Epithelial cell of prostate (primary cell): ENCODE measurements at places on chromosomes 5 and 9.

DNA sequence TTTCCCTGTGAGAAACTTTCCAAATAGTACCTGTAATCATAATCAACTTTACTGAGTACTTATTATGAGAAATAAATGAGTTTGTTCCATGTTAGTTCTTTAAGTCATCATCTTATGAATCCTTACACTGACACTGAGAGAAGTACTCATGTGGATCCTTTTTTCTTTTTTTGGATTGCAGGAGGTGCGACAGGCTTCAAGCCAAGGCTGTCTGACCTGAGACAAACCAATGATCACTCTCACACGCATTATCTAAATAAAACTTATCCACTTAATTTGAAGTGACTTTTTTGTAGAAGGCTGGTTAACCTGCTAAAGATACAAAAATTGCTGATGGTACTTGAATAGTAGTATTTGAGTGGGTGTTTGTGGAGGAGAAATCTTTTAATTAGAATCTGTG is 39.5 kb downstream of the JAKMIP2 start:
- DNase-seq = no peak

GRCh38 chr5:96159043-96159442 is 197.4 kb upstream of the ELL2 start:
- no peak for DNase-seq

DNA sequence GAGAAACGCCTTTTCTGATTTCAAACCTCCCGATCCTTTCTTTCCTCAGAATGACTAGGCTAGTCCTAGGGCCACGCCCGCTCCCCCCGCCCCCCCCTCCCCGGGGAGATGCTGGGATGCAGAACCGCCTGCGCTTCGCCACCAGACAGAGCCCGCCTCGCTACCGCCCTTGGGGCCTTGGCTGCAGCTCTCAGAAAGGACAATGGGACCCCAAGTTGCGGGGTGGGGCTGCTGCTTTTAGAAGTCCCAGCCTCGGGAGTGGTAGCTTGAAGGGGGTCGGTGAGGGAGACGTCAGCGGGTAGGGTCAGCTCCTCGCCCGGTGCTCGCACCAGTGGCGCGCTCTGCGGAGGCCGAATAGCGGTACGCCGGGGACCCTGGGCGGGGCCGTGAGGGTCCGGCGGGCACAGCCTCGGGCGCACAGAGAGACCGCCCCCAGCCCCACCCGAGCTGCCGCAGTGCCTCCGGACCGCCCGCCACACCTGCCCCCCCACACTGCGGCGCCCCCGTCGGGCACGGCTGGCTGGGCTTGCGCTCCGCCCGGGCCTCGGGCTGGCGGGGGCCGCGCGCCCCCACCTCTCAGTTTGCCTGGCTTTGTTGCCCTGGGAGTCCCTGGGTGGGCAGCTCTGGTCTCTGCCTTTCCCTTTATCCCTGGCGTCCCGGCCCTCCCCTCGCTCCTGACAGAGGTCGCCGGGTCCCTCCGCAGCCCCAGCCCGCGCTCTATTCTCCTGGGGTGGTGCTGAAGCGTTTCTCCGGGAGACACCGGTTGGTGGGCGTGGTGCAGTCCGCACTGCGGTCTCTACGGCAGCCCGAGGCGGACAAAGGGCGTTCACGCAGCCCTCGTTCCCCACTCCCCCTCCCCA is 1.2 kb downstream of the MAP1B start:
- no peak for DNase-seq

DNA sequence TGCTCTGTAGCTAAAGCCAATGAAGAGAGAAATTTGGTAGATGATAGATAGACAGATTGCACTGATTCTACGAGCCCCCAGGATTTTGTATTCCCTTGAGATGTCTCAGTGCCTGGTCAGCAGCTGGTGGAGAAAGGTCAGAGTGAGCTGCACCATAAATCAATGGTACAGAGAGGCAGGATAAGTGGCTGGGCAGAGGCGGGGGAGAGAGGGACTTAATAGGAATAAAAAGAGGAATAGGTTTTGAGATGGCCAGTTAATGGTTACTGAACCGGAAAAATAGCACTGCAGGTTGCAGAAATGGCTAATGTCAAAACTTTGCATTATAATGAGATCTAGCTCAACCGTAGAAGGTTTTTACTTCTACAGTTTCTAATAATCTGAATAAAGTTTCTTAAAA is 47.9 kb upstream of the SLC12A2 start:
- DNase-seq = no peak

- no peak for DNase-seq
These were observed at the start of gene TRIM14 for GRCh38 chr9:98118640-98119601. Gene TRIM14 (minus strand): TSS chr9:98119222. CDS start chr9:98119188, 34 bp downstream.

DNA sequence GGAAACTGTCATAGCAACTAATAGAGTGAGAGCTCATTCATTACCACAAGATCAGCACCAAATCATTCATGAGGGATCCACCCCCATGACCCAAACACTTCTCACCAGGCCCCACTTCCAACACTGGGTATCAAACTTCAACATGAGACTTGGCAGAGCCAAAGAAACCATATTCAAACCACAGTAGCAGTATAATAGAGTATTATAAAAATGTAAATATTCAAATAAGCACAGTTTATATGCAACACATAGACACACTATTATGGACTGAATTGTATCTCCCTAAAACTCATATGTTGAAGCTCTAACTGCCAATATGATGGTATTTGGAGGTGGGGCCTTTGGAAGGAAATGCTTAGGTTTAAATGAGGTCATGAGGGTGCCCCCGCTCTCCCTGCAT is 240.5 kb downstream of the CWC27 start:
- no peak for DNase-seq

DNA sequence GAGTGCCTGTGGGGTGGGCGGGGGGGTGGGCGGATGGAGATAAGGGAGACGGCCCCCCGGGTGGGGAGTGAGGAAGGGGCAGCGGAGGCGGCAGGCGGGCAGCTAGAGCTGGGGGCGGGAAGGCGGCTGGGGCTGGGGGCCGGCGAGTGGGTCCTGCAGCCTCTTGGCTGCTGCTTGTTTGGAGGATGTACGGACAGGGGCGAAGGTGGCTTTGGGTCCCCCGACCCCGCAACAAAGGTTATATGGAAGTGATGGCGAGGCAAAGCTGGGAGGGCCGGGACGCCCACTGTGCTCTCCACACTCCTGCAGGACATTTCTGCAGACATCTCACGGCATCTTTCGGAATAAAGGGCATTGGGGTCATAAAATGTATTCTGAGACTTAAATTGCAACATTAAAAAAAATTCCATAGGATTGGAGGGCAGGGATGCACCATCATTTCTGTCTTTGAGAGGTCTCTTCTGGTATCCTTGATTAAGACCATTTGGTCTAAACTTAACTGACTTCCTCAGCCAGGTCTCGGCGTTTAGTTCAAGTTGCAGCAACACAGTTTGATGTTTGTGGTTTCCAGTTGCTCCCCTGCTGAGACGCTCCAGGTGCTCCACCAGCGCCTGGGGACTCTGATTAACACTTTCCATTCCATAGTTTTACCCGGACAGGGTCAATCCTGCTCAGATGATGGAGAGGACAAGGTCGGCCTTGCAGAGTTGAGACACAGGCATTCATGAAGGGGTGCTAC is 101.6 kb upstream of the SSBP2 start:
- DNase-seq = no peak

DNA sequence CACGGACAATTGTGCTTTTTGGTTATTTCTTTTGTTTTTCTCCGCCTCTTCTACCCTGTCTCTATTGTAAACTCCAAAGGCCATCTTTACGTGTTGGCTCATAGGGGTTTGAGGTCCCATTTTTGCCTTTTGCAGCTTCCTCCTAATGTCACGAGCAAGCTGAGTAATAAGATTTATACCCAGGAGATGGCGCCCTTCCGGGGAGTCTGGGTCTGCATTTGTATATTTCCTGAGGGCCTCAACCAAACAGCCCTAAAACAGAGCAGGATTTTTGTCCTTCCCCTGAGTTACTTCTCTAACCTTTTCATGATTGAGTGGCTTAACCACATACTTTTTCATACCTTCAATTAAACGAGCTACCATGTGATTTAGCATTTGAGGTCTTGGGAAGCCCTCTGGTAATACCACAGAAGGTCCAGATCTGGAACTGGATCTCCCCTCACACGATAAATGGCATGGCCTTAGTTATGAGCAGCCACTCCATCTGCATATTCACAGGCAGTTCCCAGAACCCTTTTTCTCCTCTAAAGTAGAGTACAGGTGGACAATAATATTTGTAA is 11.2 kb upstream of the CFAP95 start:
- no peak for DNase-seq

DNA sequence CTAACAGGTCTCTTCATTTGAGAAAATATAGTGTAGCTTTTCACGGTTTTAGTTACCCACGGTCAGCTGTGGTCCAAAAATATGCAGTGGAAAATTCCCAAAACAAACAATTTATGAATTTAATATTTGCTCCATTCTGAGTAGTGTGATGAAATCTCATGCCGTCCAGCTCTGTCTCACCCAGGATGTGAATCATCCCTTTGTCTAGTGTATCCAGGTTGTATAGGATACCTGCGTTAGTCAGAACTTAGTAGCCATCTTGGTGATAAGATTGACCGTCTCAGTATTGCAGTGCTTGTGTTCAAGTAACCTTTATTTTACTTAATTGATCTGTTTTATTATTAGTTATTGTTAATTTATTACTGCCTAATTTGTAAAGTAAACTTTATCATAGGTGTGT is 41.1 kb downstream of the NDUFS4 start:
- DNase-seq = peak; percentile 65

GRCh38 chr5:174583071-174583470 is 141.3 kb upstream of the MSX2 start:
- DNase-seq = no peak
